NCI-H446 (cell line): ENCODE measurements at places on chromosomes 2 and 18.

DNA sequence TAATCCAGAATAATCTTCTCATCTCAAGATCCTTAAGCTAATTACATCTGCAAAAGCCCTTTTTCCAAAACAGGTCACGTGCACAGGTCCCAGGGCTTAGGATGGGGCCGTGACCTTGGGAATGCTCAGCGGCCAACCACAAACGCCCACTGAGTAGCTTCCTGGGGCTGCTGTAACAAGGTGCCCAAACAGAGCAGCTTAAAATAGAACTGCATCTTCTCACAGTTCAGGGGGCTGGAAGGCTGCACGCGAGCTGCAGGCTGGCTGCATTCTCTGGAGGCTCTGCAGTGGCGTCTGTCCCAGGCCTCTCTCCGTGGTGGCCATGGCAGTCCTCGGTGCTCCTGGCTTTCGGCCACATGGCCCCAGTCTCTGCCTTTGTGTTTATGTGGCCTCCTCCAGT, 31.9 kb downstream of the ADI1 start:
- no peak for DNase-seq

GRCh38 chr2:54114936-54115283, 505 bp upstream of the ACYP2 start:
- DNase-seq = no peak

- no peak for DNase-seq
These were observed 162.8 kb downstream of the VAPA start for GRCh38 chr18:10076502-10077030.

- no peak for DNase-seq
These were observed 46.4 kb upstream of the SELENOI start for GRCh38 chr2:26299471-26300101.

- no peak for DNase-seq
These were observed 17.1 kb upstream of the CACNB4 start for GRCh38 chr2:152115952-152116351.

GRCh38 chr2:183081911-183082310, 3.4 kb downstream of the DUSP19 start:
- no peak for DNase-seq

- no peak for DNase-seq
These were observed 66.4 kb downstream of the EPAS1 start for GRCh38 chr2:46363535-46364170.

GRCh38 chr2:240032406-240033329, 2.4 kb upstream of the OR6B2 start:
- DNase-seq = no peak

- no peak for DNase-seq
These were observed 92.3 kb downstream of the BIN1 start for GRCh38 chr2:127014630-127015029.

DNA sequence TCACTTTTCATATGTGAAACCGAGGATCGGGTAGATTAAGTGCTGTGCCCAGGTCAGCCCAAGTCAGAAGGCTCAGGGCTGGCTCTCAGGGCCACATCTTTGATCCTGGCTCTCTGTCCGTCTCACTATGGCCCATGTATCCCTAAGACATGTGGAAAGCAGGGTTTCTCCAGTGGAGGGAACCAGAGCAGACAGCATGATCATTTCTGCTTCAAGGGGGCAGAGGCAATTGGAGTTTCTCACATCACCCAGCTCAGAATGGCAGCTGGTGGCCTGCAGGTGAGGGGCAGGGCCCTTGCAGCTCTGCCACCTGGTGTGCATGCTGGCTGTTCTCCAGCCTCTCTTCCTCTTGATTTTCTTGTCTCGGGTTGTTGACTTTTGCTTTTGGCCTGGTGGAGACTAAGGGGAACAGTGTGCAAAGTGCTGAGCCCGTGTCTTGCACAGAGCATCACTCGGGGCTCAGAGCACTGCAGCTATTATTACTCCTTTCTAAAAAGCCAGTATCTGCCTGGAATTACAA, 27.0 kb downstream of the LDLRAD4 start:
- no peak for DNase-seq
